Muscle of back (tissue), 13 donors: ENCODE measurements at places on chromosomes 7 and 10.
A peak's percentile ranks its signal among the peaks of the same experiment; 100 is the strongest.

DNA sequence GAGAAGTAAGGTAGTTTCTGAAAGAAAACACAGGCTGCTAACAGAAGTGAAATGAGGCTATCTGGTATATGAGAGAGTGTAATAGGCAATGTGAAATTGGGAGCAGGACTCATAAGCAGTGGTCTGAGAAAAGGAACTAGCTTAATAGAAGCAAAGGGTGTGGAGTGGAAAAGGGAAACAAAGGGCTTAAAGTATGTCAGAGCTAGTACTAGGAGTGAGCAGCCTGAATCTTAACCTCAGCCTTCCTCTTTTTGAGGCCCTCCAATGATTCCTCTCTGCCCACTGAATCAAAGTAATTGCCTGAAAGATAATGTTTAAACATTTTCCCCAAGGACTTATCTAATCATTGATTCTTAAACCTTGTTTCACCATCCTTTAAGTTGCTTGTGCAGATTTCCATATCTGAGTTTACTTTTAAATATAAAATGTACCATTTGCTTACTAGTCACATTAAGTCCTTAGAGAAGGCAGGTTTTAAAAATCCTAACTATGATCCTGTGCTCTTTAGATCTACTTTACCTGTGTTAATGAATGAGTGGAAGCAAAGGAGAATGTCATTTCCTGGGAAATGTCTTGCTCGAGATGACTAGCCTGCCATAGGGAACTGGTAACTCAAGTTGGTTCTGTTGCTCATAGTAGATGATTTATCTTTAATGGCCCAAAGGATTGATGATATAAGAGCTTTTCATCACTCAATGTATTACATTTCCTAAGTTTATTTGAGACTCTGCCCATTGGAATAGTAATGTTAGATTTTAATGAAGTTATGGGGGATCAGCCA, 155.0 kb downstream of the SKAP2 start:
- DNase-seq = no peak

GRCh38 chr10:79184657-79185056, 115.9 kb downstream of the ZMIZ1 start:
- DNase-seq = no peak

- peak; percentile 50 for DNase-seq
Observed at GRCh38 chr10:93600446-93601145, 439 bp downstream of the RBP4 start.

GRCh38 chr10:105239311-105240219, 598.5 kb downstream of the SORCS3 start:
- no peak for DNase-seq

DNA sequence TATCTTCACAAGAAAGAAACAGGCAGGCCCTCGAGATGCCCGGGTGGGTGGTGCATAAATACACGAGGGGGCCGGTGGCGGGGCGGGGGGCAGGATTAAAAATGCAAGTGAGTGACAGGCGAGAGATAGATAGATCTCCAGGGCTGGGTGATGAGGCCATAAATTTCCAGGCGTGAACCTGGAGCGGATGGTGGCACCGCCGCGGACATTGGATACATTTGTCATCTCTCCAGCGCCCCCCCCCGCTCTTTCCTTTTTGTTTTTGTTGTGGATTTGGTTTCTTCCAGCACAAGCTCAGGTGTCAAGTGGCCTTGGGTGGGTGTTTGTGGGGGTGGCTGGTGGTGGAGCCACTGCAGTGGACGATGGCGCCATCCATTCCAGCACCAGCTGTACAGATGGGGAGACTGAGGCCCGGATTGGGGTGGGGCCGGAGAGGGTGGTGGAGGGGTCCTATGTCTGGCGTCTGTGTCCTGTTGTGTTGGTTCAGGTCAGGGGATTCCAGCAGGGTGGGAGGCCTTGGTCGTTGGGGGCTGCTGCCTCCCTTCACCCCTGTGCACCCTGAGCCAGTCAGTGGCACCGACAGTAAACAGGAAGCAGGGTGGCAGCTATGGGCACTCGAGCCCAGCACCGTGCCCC, 2.9 kb downstream of the ELFN1 start:
- DNase-seq = no peak

GRCh38 chr10:21172930-21173801, 276.1 kb upstream of the NEBL start:
- DNase-seq = peak; percentile 63

DNA sequence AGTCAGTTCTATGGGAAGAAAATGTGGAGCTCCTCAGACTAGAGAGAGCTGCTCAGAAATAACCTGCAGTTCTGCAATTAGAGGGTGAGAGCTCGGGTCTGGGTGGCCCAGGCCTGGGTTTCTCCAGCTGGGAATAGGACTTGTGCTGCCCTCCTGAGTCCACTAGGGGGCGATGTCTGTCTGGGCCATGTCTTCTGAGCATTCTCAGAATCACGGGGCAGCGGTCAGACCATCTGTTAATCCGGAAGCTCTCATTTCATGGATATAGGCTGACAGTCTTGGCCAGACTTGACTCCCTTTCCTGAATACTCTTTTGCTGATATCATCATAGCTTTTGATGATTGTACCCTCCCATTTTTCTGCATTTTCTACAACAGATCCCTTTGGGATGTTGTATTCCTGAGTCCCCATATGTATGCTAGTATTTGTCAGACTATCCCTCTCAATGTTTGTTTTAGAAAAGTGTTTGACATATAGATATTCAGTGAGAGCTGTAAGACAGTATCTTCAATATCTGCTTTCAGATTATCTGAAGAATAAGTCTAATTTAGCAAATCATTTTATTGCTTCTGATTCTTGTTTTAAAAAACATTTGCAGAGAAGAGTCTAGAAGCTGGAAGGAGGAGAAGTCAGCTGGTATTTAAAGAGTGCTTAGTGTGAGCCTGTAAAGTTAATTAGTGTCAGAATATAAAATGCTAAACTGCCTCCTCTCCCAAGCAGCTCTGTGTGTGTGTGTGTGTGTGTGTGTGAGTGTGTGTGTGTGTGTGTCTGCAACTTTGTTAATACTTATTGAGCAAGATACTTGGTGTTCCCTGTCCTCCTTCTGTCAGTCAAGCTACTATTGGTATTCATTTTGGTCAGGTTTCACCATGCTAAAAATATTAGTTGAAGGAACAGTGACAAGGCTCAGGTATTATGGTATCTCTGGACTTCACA, 38.0 kb downstream of the STARD3NL start:
- DNase-seq = peak; percentile 91

GRCh38 chr7:74043523-74043951, 15.6 kb downstream of the ELN start:
- peak; percentile 82 for DNase-seq

DNA sequence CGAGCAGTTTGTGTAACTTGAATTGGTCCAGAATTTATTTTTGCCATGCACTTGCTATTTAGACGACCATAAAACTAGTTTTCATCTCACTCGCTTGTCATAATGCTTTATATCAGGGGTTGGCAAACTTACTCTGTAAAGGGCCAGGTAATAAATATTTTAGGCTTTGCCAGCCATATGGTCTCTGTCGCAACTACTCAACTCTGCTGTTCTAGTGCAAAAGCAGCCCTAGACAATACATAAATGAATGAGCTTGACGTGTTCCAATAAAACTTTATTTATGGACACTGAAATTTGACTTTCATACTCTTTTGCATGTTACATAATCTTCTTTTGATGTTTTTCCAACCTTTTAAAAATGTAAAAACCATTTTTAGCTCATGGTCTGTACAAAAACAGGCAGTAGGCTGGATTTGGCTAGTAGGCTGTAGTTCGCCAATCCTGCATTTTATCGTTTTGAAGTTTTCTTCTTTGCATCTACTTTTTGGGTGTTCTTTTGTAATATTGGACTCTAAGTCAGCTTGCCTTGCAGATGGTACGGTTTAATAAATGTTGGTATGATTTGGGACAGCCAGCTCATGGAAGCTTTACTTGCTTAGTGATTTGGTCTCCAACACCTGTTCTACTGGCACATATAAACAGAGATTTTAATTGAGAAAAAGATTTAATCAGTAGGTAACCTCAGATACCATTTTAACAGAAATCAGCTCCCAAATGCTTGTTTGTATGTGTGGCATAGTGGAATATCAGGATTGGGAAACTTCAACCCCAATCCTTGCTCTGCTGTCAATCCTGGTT, 25.6 kb downstream of the SND1 start:
- no peak for DNase-seq

GRCh38 chr7:96679886-96680285, 29.8 kb downstream of the SEM1 start:
- no peak for DNase-seq

- no peak for DNase-seq
Observed at GRCh38 chr7:104106108-104106905, 101.5 kb downstream of the ORC5 start.

GRCh38 chr7:18045171-18045570, 17.5 kb upstream of the PRPS1L1 start:
- no peak for DNase-seq

GRCh38 chr7:118305671-118306070, 81.2 kb downstream of the ANKRD7 start:
- no peak for DNase-seq

DNA sequence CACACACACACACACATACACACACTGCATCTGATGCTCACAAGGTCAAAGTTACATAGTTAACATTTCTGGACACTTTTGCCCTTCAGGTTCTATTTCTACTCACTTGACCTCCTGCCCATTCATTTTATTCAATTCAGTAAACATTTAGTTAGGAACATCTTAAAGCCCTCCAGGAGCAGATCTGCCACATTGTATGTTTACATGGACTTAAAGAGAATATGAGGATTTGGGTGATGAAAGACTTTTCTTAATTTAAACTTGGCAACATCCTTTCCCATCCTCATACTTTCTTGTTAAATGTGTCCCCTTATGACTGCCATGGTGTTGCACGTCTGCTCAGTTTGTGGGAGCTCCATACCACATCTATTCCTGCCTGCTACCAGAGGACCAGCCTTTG, 322.8 kb upstream of the BMPER start:
- DNase-seq = no peak

DNA sequence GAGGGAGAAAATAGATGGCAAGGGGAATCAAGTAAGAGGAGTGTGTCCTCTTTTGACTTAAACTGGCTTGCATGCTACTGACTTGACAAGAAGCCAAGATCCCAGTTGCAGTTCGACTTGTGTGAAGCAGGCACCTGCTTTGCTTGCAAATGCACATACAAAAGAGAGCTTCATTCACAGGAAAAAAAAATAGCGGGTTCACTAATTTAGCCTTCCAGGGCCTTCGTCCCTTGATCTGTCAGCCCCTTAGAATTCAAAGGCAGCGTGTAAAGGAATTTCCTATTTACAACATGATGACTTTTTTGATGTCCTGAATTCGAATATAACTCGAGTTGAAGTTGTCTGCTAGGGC, 192.1 kb downstream of the CELF2 start:
- peak; percentile 49 for DNase-seq

GRCh38 chr7:6559896-6560295, 8.6 kb upstream of the GRID2IP start:
- DNase-seq = no peak

DNA sequence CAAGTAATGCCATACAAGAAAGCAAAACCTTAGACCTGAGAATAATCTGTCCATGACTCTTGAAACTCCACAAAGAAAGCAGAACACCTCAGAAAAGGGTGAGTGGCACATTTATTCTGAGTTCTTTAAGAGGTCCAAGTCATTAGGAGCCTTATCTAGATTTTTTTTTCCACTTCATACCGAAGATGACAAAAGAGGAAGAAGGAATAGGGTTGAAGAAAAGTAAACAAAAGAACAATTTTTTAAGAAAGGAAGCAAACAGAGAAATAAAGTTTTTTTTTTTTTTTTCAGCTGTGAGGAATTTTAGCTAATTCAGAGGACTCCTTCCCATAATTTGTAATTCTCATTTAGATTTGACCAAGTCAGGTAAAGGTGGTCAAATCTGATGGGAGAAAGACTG, 13.1 kb upstream of the MTPN start:
- DNase-seq = no peak

- no peak for DNase-seq
Observed at GRCh38 chr10:47182934-47183703, 116.9 kb upstream of the GDF10 start.

DNA sequence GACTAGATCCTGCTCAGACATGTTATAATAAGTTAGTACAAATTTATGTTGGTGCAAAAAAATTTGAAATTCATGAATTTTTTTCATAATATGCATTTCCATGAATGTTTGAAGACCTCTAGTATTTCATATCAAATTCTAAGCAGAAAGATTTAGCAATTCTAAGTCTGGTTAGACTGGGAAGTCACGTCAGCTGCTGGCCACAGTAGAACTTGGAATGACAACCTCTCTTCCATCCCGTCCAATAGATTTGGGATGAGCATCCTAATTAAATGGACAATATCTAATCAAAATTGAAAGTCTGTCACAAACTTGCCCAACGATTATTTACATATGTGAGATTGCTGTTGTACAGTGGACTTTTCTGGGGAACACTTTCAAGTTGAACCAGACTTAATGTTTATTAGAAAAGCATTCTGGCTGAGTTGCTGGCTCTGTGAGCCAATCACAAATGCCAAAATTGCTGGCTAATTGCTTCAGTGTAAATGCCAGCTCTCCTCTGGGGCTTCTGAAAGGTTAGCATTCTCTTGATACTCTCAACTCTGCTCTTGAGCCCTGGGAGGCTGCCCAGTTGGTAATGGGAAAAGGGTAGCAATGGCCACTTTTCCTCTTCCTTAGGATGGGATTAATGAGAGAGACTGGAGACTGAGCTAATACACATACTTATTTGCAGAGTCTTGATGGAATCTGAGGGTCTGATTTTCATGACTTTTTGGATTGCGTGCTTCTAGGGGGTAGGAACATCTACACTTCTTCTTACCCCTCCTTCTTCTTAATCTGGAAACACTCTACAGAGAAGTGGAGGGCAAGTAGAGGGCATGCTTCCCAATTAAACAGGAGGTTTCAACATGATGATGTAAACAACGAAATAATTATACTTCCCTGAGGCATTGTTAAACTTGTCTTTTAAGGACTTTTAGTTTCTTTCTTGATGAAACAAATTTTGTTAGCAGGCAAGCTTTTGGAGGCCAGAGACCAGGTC, 253.5 kb downstream of the BAMBI start:
- no peak for DNase-seq

GRCh38 chr7:1095621-1096155, 7.8 kb downstream of the GPER1 start:
- DNase-seq = no peak

GRCh38 chr7:33534833-33535232, 370.5 kb upstream of the BMPER start:
- DNase-seq = no peak

- no peak for DNase-seq
Observed at GRCh38 chr7:41709621-41710020, 6.7 kb upstream of the INHBA start.

DNA sequence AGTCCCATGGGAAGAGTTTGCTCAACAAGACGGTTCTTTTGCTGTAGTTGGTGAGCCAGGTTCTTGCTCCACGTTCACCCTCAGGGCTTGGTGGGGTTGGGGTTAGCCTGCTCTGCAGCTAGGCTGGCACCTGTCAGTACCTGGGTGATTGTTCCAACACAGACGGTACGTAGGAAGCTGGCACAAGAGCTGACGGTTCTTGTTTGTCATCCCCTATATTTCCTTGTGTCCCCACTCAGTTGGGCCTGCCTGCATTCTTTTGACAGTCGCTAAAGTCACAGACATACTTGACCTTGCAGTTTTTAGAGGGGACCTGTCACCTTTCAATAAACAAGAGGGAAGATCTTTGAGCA, 40.2 kb upstream of the SYPL1 start:
- DNase-seq = no peak
